ENCODE measurements at places on chromosomes 7 and 10.

DNA sequence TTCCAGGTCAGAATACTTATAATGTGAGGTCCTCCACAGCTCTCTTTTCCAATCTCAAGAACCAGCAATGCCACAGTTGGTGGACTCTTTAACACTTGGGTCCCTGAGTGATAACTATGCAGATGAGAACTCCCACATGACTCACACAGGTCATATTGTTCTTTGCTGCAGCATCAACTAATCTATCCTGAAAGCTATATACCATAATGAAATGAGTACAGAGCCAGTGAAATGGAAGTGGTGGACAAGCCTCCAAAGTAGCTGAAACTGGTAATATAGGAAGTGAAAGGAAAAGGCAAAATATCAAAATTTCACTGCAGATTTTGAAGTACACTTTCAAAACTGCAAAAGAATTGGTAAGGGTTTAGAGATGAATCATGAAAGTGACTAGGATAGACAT lies 45.6 kb downstream of the SORCS1 start:
- no peak for DNase-seq

DNA sequence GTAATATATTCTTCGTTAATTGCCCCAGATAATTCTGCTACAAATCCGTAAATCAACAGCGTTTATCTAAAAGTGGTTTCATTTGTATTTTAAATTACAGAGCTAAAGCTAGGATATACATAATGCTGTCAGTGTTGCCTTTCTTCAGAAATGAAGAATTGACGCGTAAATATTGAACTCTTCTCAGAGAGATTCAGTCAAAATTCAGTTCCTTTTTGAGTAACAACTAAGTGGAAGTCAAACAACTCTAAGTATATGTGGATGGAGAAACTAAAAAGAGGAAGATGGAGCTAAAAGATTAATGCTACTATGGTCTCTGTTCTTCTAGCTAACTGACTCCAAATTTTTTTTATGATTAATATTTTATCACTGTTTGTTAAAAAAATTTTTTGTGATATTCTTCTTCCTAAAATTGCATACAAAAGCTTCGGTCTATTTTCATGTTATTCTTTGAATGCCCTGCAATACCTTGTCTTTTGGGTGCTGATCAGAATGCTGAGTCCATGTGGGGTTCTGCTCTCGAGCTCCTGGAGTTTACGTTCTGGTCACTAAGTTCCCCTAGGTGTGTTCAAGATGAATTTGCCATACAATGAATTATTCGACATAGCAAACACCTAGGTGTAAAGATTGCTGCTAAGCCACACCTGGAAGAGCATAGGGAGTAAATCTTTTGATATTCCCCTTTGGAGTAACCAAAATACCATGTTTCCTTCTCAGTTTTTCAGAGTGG lies 20.7 kb downstream of the MDFIC start:
- DNase-seq = no peak

GRCh38 chr10:110524859-110525232 lies 27.1 kb downstream of the DUSP5 start:
- DNase-seq = no peak

GRCh38 chr7:14233868-14234369 lies 244.5 kb upstream of the ETV1 start:
- no peak for DNase-seq

DNA sequence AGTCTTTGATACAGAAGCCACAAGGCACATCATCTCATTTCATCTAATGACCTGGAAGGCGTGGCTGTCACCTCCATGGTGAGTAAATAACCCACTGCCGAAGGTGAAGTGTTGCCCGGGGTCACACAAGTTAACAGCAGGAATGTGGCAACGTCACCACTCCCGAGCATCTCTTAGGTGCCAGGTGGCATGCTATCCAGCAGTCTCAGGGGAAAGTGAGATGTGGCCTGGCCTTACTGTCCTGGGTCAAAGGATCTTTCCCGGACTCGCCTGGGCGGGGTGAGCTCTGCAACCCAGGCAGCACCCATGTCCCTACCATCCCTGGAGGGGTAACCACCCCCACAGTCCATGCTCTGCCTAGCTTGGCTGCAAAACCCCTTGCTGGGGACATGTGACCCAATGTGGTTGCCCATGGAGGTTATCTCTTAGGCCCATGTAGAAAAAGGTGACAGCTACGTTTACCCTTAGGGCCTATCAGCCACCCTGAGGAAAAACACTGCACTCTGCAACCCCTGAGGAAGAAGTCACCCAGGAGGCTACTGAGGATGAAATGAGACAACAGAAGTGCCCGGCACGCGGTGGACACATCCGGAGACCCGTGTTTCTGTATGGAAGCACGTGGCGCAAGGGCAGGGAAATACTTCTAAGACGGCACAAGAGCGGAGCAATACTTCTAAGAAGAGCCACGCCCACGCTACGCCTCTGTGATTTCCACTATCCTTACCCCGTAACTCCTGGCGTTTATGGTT lies 52.0 kb downstream of the BAIAP2L1 start:
- no peak for DNase-seq

DNA sequence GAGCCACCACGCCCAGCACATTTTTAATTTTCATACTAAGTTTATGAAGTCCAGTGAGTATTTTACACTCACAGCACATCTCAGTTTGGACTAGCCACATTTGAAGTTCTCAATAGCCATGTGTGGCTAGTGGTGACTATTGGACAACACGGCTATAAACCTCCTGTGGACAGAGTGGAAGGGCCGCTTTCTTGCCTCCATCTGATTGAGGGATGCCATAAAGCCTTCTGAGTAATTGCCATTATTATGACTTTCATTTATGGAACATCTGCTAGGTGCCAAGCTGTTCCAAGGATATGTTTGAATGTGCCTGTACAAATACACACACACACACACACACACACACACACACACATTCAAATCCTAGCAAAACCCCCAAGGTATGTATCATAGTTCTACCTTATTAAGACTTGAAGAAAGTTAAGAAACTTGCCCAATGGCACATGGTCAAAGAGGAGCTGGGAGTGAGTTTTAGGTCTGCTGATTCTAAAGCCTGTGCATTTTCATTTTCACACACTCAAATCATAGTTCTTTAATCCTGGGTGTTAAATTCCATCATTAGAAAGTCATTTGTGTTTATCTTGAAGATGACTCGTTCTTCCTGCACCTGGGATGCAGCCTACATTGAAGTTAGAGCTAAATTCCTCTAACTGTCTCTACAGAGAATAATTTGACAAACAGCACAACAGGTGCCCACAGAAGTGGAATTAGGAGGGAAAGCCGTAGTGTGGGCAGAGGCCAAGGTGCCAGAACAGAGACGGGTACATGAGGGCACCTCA lies 143.3 kb downstream of the PKD1L1 start:
- no peak for DNase-seq

- no peak for DNase-seq
These were observed 1.3 kb downstream of the IMMP2L start for GRCh38 chr7:111560773-111561653.

DNA sequence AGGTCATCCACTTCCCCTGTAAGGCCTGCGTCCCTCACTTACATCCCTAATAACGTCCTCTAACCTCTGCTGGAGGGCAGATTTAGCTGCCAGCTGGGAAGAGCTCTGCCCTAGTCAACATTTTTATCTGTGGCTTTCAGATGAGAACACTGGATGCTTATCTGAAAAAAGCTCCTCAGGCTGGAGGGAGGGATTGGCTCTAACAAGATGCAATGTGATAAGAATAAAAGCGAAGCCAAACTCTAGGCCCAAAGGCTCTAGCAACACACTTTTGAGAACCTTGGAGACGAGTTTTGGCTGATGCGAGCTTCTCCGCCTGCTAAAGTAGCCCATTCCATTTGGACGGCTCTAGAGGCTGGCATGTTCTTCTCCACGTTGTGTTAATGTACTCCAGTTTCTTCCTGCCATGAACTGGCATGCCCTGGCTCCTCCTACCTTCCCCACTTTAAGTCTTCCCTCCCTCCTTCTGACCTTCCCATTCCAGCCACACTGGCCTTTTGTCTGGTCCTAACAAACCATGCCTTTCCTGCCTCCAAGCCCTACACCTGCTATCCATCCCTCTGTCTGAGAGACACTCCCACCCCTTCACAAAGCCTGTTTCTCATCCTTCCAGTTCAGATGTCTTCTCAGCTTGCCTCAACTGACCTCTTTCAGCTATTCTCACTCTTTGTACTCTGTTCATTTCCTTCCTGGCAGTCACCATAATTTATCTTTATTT lies 62.5 kb upstream of the ATRNL1 start:
- DNase-seq = no peak

DNA sequence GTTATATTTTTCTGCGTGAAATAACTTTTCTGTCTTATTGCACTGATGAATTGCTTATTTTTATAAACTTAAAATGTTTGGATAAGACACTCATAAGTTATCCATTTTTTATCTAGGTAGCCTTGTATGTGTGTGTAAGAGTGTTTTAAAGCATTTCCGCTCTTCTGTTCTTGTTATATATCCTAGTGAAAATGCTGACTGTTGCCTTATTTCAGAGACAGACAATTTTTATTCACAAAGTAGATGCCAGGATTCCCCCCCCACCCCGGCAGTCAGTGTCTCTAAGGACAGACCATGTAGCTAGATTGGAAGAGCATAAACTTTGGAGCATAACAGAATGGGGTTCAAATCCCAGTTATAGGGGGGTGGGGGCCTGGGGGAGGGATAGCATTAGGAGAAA lies 1.6 kb downstream of the SMC3 start:
- DNase-seq = no peak

GRCh38 chr7:21383227-21384220 lies 44.4 kb upstream of the SP4 start:
- DNase-seq = peak; percentile 42

GRCh38 chr10:31618541-31619291 lies 299.7 kb downstream of the ZEB1 start:
- DNase-seq = no peak

- DNase-seq = no peak
These were observed 448.6 kb upstream of the NRP1 start for GRCh38 chr10:33783078-33783477.

DNA sequence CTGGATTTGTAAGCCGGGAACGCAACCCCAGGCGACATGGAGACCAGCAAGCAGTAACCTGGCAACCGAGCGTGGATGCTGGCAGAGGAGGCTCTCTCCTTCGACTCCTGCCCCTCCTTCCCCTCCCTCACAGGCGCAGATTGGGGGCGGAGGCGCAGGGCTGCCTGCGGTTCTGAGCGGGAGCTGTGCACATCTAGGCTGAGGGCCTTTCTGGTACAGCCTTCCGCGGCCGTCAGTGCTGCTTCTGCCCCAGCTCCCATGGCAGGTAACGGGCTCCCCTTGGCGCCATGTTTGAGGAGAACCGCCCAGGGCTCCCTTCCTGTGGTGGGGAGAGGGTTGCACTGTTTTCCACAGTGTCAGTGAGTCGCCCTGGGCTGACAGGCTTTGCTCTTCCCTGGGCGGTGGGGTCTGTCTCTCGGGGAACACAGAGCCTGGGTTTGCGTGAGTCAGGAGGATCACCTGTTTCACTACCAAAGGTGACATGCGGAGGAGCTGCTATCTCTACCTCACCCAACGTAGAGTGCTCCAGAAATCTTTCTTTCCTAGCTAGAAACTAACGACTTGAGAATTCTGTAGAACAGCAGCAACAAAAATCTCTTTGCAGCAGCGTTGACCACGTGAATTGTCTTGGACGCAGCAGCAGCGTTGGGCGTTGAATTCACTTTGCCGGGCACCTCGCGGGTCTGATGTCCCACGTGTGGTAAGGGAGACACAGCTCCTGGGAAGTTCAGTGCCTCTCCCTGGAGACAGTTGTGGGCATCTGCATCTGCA lies 154.8 kb upstream of the COBL start:
- no peak for DNase-seq

GRCh38 chr7:53383131-53383530 lies 347.7 kb downstream of the POM121L12 start:
- no peak for DNase-seq

- DNase-seq = no peak
These were observed 73.9 kb downstream of the NRP1 start for GRCh38 chr10:33260403-33261149.

- DNase-seq = no peak
These were observed 2.3 kb downstream of the AQP1 start for GRCh38 chr7:30913821-30914515.

DNA sequence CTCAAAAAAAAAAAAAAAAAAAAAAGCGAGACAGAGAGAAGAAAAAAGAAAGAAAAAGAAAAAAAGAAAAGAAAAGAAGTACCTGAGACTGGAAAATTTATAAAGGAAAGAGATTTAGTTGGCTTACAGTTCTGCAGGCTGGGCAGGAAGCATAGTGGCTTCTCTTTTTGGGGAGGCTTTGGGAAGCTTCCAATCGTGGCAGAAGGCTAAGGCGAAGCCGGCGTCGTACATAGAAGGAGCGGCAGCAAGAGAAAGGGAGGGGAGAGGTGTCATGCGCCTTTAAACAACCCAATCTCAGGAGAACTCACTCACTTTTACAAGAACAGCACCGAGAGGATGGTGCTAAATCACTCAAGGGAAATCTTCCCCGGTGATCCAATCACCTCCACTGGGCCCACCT lies 272.1 kb upstream of the FOXK1 start:
- no peak for DNase-seq

DNA sequence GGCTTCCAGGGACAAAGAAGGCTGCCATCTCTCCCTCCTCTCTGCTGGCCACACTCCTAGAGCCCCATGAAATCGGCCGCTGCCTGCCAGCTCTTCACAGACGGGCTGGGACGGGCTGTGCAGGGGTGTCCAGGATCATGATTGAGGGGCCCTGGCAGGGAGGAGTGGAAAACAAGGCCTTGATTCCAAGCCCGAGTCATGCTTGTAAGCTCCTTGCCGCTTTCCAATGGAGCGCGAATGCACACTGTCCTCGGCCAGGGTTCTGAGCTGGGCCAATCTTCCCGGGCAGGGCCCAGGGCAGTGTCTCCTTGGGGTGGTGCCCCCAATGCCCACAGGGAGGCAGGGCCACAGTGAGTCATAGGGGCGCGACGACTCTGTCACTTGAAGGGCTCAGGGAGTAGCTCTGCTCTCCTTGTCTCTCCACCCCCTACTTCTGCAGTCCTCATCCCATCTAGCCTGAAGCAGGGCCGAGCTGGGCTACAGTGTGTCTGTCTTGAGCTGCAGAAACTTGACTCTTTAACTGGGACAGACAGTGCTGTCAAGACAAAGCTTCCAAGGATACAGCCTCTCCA lies 186.2 kb upstream of the SVIL start:
- DNase-seq = no peak

DNA sequence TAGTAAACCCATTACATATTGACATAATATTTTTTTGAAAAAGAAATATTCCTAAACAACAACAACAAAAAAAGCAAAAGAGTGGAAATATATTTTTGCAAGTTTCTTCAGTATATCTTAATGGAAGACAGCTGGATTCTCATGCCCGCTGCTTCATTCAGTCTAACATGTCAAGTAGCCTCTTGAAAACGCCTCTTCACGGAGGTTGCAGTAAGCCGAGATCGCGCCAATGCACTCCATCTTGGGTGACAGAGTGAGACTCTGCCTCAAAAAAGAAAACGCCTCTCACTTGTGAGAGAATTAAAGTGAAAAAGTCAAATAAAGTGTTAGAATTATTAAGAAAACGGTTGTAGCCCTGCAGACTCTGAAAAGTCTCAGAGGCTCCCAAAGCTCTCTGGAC lies 1.3 kb downstream of the CUTC start:
- DNase-seq = no peak

GRCh38 chr10:3172081-3172445 lies 519 bp downstream of the PITRM1 start:
- DNase-seq = no peak

GRCh38 chr7:38669965-38670520 lies 38.9 kb upstream of the AMPH start:
- DNase-seq = no peak

GRCh38 chr10:105359708-105360107 lies 718.6 kb downstream of the SORCS3 start:
- no peak for DNase-seq
